GM12878 (cell line): ENCODE measurements at places on chromosomes 13 and 19. TPM values are rescaled to one million over a fixed set of nuclear protein-coding genes. Genes with fewer than 3 reads are reported as not detected.

DNA sequence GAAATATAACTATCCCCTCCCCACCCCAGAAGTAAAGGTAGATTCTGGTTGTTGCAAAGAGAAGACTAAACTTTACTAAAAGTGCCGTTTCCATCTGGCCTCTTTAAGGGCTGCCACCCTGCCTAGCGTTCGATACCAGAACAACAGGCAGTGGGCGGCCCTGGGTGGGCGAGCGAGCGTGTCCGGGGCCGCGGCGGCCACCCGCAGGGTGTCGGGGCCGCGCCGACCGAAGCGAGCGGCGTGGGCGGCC lies 2.6 kb downstream of the FGF9 start:
- no peak for DNase-seq

DNA sequence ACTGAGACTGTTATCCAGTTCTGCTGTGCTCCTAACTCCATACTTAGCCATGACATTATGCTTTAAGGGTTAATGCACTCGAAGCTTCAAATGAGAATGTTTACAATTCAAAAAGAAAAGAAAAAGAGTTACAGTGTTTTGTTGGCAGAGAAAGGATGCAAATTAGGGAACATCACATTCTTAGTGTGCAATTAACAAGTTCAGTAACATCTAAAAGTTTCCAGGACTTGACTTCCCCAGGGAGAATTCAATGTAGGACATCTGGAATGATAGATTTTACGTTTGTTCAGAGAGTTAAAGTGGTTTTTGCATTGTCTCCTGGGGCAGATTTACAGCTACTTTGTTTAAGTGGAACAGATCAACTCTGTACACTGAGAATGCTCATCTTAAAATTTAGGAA lies 525.2 kb downstream of the LIG4 start:
- DNase-seq = no peak

DNA sequence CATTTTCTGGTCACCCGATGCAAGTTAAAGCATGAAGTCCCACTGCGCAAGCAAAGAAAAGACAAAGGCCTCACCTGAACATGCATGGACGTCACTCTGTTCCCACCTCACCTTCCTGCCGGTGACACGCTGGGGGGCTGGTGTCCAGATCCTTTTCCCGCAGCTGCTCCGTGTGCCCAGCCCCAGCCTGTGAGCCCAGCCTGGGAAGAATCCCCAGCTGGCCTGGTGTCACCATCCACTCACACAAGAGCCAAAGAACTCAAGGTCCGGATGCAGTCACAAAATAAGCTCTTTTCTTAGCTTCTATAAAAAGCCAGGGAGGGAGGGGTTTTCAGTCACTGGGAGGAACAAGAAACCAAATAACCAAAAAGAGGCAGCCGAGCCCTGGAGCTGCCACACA lies 249.9 kb downstream of the COL4A1 start:
- DNase-seq = no peak

GRCh38 chr19:55457683-55458457 lies 3.6 kb downstream of the ISOC2 start:
- no peak for DNase-seq

GRCh38 chr19:56119582-56119978 lies 1.5 kb downstream of the ZNF787 start:
- DNase-seq = no peak

The CBY2 gene
- 0.32 TPM in 1 of 2 replicates, not detected in the other for polyA plus RNA-seq
